Testis (tissue), 5 donors: ENCODE measurements at places on chromosomes 7 and 10. TPM values are rescaled to one million over a fixed set of nuclear protein-coding genes. Genes with fewer than 3 reads are reported as not detected.

The BAMBI gene
- 24.4 TPM for polyA plus RNA-seq

The LRRD1 gene
- polyA plus RNA-seq: 8.7 TPM

GRCh38 chr7:139562491-139562890, 39.0 kb downstream of the CLEC2L start:
- H3K36me3 ChIP-seq: no peaks in the 10 kb centered on the region
- no peak overlapping the region for H3K27ac ChIP-seq
- no peaks in the 10 kb centered on the region for H3K4me1 ChIP-seq
- no peak for DNase-seq

DNA sequence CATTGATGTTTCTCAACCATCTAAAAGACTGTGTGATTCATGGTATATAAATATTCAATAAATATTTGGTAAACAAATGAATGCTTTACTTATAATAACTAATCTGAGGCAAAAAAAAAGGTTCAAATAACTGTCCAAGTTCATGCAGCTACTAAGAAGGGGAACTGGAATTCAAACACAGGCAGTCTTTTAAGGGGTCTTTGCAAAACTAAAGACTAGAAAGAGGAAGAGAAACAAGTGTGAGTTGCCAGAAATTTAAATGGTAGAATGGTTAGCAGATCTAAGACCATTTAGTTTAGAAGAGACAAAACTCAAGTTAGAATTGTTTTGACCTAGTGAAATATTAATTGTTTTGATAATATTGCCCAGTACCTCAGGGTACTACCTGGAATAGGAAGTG, 642.0 kb upstream of the LRRN3 start:
- no peaks in the 10 kb centered on the region for H3K4me1 ChIP-seq
- no peak overlapping the region for H3K4me3 ChIP-seq
- H3K27ac ChIP-seq: no peak overlapping the region

DNA sequence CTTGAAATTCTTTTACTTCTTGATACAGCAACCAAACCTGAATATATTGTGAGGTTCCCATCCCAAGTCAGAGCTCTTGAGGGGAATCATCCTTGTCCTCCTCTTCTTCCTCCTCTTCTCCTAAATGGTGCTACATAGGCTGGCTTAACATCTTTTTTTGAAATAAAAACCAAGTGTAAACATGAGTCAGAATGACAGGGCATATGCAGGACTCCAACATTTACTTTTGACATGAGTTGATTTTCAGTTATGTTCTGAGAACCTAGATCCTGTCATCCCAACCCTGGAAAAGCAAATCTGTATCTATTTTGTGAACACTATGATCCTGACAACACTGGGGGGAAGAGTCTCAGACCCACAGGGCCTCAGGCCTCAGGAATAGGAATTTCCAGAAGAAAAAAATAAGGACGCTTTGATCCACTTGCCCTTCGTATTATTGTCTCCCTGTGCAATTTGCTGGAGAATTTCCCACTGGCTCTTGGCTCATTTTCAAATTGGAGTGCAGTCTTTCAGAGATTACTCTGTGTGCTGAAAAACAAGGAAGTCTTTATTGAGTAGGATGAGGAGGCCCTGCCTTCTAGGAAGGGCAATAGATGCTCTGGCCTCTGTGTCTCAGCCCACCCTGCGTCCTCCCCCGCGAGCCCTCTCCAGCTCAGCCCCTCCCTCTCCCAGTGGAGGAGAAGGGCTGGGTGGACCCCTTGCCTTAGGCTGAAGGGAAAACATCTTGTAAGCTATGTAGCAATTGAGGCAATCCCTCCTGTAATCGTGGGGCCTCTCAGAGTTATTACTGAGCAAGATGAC, 121.6 kb downstream of the CREB5 start:
- peak; percentile 77 for DNase-seq
- H3K27ac ChIP-seq: peak overlapping the region; percentile 9
- no peaks in the 10 kb centered on the region for H3K36me3 ChIP-seq
- peaks cover 20% of the 10 kb centered on the region for H3K4me1 ChIP-seq

DNA sequence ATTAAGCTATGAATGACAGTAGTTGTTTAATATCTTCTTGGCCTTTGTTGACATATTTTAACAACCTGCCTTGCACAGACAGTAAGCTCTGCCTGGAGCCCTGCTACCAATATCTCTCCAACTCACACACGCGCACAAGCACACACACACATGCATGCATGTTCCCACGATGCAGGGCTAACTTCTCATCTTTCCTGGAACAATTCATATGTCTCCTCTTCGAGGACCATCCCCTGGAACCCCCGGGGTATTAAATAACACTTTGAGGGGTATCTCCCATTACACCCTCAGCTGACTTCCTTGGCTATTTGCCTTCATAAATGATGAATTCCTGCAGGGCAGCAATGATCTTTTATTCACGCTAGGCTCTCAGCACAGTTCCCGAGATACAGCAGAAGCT, 258.0 kb downstream of the TRIL start:
- no peak overlapping the region for H3K4me3 ChIP-seq
- H3K27ac ChIP-seq: no peak overlapping the region
- no peaks in the 10 kb centered on the region for H3K27me3 ChIP-seq
- H3K36me3 ChIP-seq: no peaks in the 10 kb centered on the region
- DNase-seq: no peak
- no peaks in the 10 kb centered on the region for H3K4me1 ChIP-seq

DNA sequence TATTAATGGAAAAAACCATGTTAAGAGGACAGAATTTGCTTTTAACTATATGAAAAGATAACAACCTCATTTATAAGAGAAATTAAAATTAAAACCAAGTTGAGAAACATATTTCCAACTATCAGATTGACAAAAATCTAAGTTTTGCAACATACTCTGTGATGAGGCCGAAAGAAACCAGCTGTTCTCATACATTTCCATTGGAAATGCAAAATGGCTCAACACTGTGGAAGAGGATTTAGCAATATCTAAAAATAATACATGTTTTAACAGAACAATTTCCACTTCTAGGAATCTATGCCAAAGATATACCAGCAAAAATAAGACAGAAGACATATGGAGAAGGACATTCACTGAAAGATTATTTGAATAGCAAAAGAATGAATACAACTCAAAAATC, 268.8 kb downstream of the DYNC1I1 start:
- H3K36me3 ChIP-seq: no peaks in the 10 kb centered on the region
- no peak overlapping the region for H3K4me3 ChIP-seq
- H3K27ac ChIP-seq: no peak overlapping the region
- no peaks in the 10 kb centered on the region for H3K27me3 ChIP-seq
- no peaks in the 10 kb centered on the region for H3K4me1 ChIP-seq
- no peak for DNase-seq

DNA sequence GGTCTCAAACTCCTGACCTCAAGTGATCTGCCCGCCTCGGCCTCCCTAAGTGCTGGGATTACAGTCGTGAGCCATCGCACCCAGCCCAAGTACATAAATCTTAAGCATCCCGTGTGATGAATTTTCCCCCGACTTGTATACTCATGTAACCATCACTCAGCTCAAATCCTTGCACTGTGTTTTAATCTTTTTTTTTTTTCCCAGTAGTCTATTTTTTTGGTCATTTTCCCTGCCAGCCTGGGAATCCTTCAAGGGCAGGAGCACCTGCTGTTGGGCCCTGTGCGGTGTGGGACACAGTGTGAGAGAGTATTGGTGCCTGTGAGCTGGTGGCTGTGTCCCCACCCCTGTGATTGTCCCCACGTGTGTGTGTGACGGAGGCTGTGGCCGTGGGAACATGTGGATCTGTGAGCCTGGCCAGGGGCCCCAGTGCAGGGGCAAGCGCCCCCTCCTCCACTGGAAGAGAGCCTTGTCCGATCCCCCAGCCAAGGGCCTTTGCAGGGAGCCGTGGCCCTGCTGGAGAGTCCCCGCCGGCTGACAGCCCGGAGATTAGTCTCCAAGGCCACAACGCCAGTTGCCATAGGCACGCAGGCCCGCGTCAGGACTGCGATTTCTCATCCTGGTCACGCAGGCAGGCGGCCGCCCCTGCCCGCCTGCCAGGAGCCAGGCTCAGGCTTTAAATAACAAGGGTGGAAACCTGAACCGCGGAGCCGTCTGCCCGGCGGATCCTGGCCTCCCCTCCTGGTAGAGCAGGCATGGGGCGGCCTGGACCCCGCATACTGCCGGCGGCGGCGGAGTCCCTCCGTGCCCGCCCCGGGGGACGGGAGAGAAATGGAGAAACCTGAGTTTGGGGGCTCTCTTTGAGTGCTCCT, 26.5 kb downstream of the GTF2IRD1 start:
- peaks cover 53% of the 10 kb centered on the region for H3K4me1 ChIP-seq
- peak overlapping the region; percentile 20 for H3K4me3 ChIP-seq
- peak overlapping the region; percentile 92 for H3K27ac ChIP-seq

DNA sequence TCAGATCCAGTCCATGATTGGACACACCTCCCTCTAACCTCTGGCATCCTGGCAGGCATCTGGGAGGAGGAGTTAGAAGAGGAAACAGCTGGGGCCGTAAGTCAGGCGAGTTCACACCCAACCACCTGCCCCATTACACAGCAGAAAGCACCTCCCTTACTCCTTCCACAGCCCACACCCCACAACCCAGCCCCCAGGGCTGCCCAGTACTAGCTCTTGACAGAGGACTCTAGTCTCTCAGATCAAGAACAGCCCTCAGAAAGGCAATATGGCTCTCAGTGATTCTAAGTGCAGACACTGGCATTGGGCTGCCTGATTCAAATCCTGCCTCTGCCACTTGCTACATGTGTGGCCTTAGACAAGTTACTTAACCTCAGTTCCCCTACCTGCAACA, 34.1 kb downstream of the KCNMA1 start:
- no peak overlapping the region for H3K4me3 ChIP-seq
- no peaks in the 10 kb centered on the region for H3K36me3 ChIP-seq
- no peak for DNase-seq
- no peaks in the 10 kb centered on the region for H3K27me3 ChIP-seq

GRCh38 chr7:134905375-134905774, 80.9 kb upstream of the AGBL3 start:
- H3K36me3 ChIP-seq: no peaks in the 10 kb centered on the region
- H3K27me3 ChIP-seq: no peaks in the 10 kb centered on the region
- DNase-seq: no peak
